ENCODE measurements at places on chromosomes 2 and 18. TPM values are rescaled to one million over a fixed set of nuclear protein-coding genes. Genes with fewer than 3 reads are reported as not detected.

IL37 gene
- not detected for polyA plus RNA-seq

NOL4 gene
- polyA plus RNA-seq: 61.0 TPM

POTEI gene
- polyA plus RNA-seq: 0.25 TPM

HOXD3 gene
- polyA plus RNA-seq: not detected

DNAH6 gene
- 2.5 TPM for polyA plus RNA-seq

SOWAHC gene
- 5.8 TPM for polyA plus RNA-seq

IL36RN gene
- polyA plus RNA-seq: not detected

STAMBP gene
- 69.1 TPM for polyA plus RNA-seq

SYT4 gene
- polyA plus RNA-seq: 167 TPM

ATP5MC3 gene
- 303 TPM for polyA plus RNA-seq

UGT1A1 gene
- not detected for polyA plus RNA-seq

TANC1 gene
- 0.44 TPM for polyA plus RNA-seq

REG1A gene
- polyA plus RNA-seq: not detected

CAPN14 gene
- polyA plus RNA-seq: 3.0 TPM

ITPRIPL1 gene
- polyA plus RNA-seq: not detected

ZC3H15 gene
- 149 TPM for polyA plus RNA-seq

CPLX4 gene
- not detected for polyA plus RNA-seq

CERKL gene
- not detected for polyA plus RNA-seq

ANKRD36C gene
- polyA plus RNA-seq: 90.3 TPM

ATP9B gene
- polyA plus RNA-seq: 15.4 TPM

MC5R gene
- polyA plus RNA-seq: not detected

EVA1A gene
- not detected for polyA plus RNA-seq

SLC9A4 gene
- polyA plus RNA-seq: 0.06 TPM

ZNF396 gene
- polyA plus RNA-seq: 0.92 TPM

EVX2 gene
- not detected for polyA plus RNA-seq

SH2D6 gene
- polyA plus RNA-seq: not detected

SCN2A gene
- polyA plus RNA-seq: 55.0 TPM

FAHD2B gene
- polyA plus RNA-seq: 17.3 TPM

FOXD4L1 gene
- 0.82 TPM for polyA plus RNA-seq

STAT4 gene
- 5.1 TPM for polyA plus RNA-seq

FAM237A gene
- polyA plus RNA-seq: not detected

TUBA4B gene
- not detected for polyA plus RNA-seq

ST8SIA3 gene
- 27.4 TPM for polyA plus RNA-seq

CYS1 gene
- polyA plus RNA-seq: not detected

PRKAG3 gene
- not detected for polyA plus RNA-seq

EXOC6B gene
- 23.4 TPM for polyA plus RNA-seq

MOGAT1 gene
- not detected for polyA plus RNA-seq

QPCT gene
- polyA plus RNA-seq: not detected

ST6GAL2 gene
- 21.8 TPM for polyA plus RNA-seq

GAL3ST2 gene
- polyA plus RNA-seq: not detected

CDK15 gene
- 0.09 TPM for polyA plus RNA-seq
